Stimulated activated CD8-positive, alpha-beta memory T cell treated with anti-CD3 and anti-CD28 coated beads, Interleukin-4, amount 100 ng/mL, for 4 hours (primary cell): ENCODE measurements at places on chromosomes 4 and X.

- DNase-seq: no peak
These were observed 419.3 kb upstream of the SLIT2 start for GRCh38 chr4:19832411-19832810.

DNA sequence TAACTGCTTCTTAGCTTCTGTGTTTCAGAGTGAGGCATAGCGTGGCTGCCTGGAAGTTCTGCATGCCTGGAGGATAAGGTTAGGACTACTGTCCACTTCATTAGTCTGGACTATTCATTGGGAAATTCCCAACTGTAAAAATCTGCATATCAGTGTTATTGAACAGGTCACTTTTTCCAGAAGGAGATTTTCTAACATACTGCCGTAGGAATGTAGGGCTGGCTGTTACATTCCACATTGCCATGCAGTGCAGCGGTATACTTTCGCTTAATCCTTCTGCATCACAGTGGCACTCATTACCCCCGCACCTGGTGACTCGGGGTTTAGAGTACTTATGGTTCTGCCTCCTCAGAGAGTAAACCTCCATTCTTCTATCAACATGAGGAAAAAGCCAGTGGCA lies 104.6 kb downstream of the NPFFR2 start:
- no peak for DNase-seq

GRCh38 chrX:12956704-12957534 lies 18.0 kb upstream of the TMSB4X start:
- no peak for DNase-seq

GRCh38 chrX:14864631-14865030 lies 8.2 kb downstream of the FANCB start:
- no peak for DNase-seq

DNA sequence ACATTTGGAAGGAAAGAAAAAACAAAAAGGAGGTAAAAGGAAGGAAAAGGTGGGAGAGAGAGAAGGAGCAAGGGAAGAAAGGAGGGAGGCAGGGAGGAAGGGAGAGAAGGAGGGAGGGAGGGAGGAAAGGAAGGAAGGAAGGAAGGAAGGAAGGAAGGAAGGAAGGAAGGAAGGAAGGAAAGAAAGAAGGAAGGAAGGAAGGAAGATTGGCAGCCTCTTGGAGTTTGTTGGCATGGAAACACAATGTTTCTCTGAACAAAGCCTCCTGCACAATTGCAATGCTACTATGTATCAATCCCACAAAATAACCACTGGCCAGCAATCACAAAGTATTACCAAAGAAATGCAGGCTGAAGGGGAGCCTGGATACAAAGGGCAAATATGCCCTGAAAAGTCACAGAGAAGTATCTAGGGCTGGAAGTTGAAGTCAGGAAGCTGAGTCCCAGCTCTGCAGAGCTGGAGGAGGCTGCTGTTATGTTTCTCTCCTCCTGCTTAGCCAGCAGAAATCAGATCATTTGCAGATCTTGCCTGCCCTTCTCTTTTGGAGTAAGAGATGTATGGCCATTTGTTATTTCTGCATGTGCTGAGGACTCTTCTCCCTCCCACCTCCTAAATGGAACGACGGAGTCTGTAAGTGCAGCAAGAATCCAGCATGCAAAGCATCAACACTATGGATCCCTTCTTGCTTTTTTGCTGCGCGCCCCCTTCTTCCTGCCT lies 195.9 kb upstream of the LDB2 start:
- no peak for DNase-seq

DNA sequence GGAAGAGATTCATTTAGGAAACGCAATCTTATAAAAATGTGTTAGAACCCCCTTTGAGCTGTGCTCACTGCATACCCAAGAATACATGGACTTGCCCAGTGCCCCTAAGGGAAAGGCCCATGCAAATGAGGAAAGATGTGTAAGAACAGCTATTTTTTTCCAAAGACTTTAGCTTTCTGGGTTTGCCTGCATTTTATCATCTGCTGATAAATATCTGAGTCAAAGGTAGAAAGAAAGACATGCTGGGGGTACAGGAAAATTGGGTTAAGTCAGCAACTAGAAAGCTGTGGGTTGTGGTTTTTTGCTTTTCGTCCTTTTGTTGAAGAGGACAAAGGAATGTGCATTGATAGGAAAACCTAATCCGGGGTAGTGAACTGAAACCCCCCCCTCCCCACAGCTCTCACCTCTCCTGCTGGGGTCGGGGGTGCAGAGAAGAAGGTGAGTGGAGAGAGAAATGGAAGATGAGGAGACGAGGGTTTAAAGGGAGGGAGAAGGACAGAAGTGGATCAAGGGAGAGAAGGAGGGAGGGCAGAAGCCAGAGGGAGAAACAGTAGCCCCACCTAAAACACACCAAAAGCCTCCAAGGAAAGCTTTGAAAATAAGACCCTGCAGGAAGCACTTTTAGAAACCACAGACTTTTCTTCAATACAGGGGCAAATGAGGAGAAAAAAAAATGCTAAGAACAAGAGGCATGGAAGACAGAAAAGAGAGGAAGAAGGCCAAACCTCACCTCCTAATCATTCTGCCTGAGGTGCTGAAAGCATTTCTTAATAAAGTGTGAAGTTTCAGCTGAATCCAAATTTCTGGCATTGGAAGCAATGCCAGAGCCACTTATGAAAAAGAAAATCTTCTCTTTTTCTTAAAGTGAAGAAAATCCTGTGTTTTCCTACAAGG lies 49.3 kb downstream of the KDR start:
- DNase-seq: no peak

DNA sequence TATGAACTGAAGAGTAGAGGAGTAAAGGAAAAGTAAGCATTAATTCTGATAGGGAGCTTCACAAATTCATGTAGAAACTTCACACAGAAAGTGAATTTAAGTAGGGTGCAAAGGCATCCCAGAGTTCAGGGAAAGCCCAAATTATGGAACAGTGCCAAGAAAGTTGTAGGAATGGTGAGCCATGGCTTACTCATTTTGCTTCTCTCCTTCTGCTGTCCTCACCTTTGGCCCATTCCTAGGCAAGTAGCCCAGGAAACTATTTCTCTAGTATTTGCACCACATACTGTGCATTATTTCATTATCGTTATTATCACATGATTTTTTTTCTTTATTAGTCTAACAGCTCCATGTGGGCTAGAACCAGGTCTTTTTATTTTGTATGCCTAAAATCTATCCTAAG lies 34.9 kb upstream of the IL1RAPL1 start:
- no peak for DNase-seq

DNA sequence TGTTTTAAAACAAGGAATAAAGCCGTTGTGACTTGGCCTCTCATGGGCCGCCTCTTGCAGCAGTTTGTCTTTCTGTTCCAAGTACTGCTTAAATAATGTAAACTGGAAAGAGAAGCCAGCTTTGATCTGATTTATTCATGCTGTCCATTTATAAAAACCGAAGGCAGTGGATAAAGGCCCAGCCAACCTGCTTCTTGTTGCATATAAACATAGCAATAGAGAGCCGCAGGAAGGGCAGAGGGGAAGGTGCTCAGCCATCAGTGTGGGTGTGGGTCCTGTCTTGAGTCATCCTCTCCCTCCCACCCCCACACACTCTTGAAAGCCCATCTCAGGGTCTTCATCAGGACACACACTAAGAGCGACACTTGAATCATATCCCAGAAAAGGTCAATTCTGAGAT lies 187.9 kb upstream of the FAM9B start:
- no peak for DNase-seq

DNA sequence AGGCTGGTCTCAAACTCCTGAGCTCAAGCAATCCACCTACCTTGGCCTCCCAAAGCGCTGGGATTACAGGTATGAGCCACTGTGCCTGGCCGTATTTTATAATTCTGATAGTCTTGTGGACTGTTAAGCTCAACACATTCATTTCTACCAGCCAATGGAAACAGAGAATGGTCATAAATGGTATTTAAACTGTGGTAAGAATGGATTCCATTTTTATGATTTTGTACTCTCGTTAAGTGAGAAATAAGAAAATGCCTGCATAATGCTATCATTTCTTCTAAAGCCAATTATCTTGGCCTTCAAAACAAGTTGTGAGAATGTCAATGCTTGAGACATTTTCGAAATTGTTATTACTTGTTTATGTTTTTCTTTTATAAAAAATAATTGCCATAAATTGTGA lies 321.0 kb downstream of the IL15 start:
- no peak for DNase-seq

DNA sequence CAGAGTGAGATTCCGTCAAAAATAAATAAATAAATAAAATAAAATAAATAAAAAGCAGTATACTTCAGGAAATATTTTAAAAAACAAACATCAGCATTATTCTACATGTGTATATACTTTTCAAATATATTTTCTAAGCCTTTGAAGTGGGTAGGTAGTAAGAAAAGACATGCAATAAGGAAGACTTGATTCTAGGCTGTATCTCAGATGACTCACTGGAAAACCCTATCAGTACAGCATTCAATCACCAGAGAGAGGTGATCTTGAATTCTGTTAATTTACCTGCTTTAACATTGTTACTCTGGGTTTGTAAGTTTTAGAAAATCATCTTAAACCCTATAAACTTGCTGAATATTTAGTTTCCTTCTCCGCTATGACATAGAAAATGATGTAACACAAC lies 106.6 kb upstream of the NAP1L5 start:
- no peak for DNase-seq

- DNase-seq: no peak
These were observed 393.4 kb downstream of the PABPC4L start for GRCh38 chr4:133808151-133808550.

GRCh38 chr4:150799207-150799606 lies 215.9 kb downstream of the LRBA start:
- no peak for DNase-seq

GRCh38 chr4:144579411-144580030 lies 66.4 kb upstream of the HHIP start:
- no peak for DNase-seq

DNA sequence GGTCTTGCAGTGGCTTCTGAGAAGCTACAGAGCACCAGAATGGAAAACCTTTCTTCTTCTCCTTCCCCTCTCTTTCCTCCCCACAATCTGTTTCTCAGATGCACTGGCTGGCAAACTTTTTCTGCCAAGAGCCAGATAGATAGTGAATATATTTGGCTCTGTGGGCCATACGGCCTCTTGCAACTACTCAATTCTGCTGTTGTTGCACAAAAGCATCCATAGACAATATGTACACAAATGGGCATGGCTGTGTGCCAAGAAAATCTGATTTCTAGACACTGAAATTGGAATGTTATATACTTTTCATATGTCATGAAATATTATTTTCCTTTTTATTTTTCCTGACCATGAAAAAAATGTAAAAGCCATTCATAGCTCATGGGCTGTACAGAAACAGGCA lies 3.1 kb downstream of the PHEX start:
- no peak for DNase-seq

DNA sequence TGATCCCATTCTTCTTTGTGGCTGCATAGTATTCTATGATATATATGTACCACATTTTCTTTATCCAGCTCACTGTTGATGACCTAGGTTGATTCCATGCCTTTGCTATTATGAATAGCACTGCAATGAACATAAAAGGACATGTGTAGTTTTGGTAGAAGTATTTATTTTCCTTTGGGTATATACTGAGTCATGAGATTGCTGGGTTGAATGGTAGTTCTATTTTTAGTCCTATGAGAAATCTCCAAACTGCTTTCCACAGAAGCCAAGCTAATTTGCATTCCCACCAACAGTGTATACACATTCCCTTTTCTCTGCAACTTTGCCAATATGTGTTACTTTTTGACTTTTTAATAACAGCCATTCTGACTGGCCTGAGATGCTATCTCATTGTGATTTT lies 278.3 kb downstream of the PCDH18 start:
- DNase-seq: no peak

DNA sequence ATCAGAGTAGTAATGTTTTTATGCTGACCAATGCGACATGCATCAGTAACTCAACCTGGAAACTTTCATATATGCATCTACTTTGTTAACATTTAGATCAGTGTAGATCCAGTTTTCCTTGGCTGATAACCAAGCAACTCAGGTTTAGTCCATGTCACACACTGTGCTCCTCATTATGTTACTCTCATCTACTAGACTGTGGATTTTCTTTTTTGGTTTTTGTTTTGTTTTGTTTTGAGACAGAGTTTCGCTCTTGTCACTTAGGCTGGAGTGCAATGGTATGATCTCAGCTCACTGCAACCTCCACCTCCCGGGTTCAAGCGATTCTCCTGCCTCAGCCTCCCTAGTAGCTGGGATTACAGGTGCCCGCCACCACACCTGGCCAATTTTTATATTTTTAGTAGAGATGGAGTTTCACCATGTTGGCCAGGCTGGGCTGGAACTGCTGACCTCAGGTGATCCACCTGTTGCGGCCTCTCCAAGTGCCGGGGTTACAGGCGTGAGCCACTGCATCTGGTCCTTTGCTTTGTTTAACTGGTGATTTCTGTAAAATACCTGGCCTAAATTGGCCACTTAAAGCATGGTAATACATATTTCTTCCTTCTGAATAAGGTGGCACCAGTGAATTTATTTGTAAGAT lies 48.6 kb downstream of the SMARCAD1 start:
- no peak for DNase-seq

- no peak for DNase-seq
These were observed 230.6 kb downstream of the PTTG2 start for GRCh38 chr4:38190717-38191178.

DNA sequence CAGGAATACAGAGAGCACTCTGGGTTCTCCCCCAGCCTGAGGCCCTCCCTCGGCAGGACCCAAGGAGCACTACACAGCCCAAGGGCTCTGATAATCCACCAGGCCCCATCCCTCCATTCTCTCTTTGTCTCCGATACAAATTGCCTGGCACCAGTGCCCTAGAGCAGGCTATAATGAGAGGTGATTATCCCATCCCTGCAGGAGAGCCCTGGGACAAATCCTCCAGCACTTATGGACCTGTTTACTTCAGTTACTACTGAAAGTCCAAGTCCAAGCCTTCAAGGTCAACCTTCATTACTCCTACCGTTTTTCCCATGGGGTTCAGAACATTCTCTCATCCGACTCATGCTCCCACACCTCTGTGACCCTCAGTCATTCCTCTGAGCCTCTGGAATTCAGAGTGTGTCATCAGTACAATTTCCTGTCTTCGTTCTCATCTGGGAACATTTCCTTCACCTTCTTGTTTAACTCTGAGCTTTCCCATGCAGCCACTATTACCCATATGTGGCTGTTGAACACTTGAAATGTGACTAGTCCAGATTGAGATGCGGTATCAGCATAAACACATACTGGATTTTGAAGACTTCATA lies 299.0 kb downstream of the RAPGEF2 start:
- no peak for DNase-seq

DNA sequence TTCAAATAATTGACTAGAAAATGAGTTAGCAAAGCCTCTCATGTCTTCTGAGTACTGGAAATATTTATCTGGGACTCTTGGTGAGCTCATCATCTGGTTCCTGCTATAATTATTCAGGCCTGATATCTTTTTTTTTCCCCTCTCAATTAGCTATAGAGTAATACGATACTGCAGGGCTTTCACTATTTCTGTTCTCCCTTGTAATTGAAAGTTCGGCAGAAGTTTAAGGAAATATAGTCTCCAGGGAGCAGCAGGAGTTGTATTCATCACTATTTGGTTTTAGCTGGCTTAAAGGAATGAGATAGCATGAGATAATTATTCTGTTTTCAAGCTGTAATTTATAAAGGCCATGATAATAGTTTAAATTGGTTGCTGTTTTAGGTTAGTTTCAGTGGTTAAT lies 378.6 kb upstream of the EPHA5 start:
- no peak for DNase-seq
